SK-MEL-5 (cell line): ENCODE measurements at places on chromosomes 1 and 21.

- no peak for DNase-seq
These were observed 86.2 kb downstream of the CD247 start for GRCh38 chr1:167431909-167432650.

DNA sequence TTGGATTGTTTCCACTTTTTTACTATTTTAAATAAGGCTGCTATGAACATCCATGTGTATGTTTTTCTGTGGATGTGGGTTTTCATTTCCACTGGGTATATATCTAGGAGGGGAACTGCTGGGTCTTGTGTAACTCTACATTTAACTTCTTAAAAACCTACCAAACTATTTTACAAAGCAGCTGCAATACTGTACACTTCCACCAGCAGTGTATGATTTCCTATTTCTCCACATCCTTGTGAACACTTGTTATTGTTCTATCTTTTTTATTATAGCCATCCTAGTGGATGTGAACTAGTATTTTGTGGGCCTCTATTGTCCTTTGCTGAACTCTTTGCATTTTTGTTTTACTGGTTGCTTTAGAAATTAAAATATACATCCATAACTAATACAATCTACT is 33.4 kb downstream of the DIPK1A start:
- no peak for DNase-seq

DNA sequence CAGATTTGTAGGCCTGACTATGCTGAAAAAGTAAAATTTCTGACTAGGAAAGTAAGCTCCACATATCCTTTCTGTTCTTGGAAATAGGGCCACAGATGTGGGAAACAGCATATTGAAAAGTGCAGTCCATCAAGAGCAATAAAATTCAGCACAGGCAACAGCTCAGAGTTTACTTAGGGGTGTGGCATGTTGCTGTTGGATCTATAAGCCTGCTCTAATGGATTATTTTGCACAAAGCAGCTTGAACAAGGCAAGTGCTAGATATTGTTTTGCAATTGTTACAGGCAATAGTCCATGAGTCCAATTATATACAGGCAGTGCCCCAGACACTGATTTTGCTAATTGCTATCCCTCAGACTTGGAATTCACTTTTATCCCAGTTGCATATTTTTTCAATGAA is 289.8 kb upstream of the SNX7 start:
- no peak for DNase-seq

DNA sequence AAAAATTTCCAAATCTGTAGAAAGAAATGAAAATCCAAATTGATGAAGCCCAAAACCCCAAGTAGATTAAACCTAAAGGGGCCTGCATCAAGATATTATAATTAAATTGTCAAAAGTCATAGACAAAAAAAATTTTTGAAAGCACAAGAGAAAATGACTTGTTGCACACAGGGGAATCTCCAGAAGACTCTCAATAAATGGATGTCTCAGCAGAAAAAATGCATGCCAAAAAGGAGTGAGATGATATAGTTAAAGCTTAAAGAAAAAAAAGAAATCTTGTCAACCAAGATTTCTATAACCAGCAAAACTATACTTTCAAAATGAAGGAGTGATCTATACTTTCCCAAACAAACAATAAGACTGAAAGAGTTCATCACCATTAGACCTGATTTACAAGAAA is 393.2 kb upstream of the SPAG17 start:
- no peak for DNase-seq

DNA sequence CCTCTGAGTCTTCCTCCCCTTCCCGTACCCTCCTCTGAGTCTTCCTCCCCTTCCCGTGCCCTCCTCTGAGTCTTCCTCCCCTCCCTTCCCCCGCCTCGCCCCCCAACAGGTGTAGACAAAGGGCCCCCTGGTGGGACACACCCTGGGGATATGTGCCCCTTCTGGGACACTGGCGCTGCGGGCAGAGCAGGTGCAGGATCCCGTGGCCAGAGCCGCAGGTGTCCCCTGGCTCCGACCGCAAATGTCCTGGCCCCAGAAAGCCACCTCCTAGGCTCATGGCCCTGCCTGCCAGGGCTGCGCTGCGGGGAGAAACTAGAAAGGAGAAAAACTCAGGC is 51.5 kb upstream of the ARHGEF16 start:
- no peak for DNase-seq

GRCh38 chr21:35563885-35564451 is 496.4 kb downstream of the SETD4 start:
- DNase-seq, result peak; percentile 97

- no peak for DNase-seq
These were observed 2.2 kb upstream of the PPM1J start for GRCh38 chr1:112717263-112717873.

DNA sequence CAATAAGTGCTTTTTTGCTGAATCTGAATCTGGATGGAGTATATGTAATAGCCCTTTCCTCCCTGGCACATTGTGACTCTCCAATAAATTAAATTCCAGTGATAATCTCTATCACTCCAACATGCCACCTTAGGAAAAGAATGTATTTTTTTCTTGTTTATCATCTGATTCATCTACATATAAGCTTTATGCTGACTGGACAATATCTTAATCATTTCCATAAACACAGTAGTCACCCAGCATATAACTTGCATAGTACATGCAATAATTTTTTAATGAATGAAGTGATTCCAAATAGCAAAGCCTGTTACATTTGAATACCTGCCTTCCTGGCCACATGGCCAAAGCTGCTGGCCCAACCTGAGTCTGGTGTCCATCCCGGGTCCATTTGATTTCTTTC is 477.6 kb upstream of the USP24 start:
- DNase-seq, result no peak

GRCh38 chr1:18634276-18634675 is 3.6 kb downstream of the PAX7 start:
- no peak for DNase-seq
